ENCODE measurements at places on chromosomes 2 and 18.

- no peak for DNase-seq
Measured at GRCh38 chr2:72754628-72755320, 71.1 kb downstream of the EXOC6B start.

GRCh38 chr2:239930378-239930777 is 94.8 kb downstream of the NDUFA10 start:
- DNase-seq: no peak

- DNase-seq: no peak
Measured at GRCh38 chr18:28576941-28577340, 400.0 kb upstream of the CDH2 start.

GRCh38 chr2:167388497-167388896 is 500.2 kb downstream of the XIRP2 start:
- DNase-seq: no peak

All from liver (tissue), 10 donors.